ENCODE measurements at places on chromosomes 16 and 17.

DNA sequence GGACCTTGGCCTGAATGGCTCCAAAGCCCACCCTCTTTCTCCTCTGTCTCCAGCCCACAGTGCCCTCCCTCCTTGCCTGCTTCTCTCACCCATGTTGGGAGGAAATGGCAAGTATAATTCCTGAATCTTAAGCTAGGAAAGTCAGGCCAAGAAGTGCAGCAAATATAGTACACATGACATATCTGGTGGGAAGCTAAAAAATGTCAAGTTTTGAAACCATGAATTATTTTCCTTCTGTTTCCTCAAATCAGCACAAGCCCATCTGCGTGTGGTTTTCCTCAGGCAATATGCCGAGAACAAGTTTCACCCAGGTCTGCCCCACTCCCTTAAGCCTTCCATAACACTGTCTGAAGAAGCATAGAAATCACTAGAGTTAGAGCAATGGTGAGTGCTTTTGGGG lies 502.8 kb upstream of the CDH11 start:
- no peaks in the 10 kb centered on the region for H3K27me3 ChIP-seq
- H3K4me1 ChIP-seq, result no peaks in the 10 kb centered on the region
- DNase-seq, result no peak
- H3K4me3 ChIP-seq, result no peak overlapping the region
- H3K36me3 ChIP-seq, result no peaks in the 10 kb centered on the region
- H3K27ac ChIP-seq, result no peak overlapping the region

DNA sequence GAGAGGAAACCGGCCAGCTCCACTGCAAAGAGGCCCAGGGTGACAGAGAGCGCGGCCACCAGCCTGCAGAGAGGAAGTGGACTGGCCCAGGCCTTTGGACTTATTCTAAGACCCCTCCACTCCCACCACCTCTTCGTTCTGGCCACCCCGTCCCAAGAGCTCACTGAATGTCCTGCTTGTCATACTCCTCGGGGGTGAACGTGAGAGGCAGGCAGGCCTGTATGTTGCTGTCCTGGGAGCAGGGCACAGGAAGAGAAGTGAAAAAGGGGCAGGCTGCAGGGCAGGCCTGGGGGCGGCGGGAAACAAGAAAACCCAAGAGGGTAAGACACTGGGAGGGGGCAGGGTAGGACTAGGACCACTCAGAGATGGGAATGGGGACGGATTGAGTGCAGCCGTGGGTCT lies 384 bp downstream of the TMEM107 start:
- H3K36me3 ChIP-seq, result no peaks in the 10 kb centered on the region
- H3K27ac ChIP-seq, result peak overlapping the region; percentile 69
- no peaks in the 10 kb centered on the region for H3K27me3 ChIP-seq
- peak overlapping the region; percentile 64 for H3K4me3 ChIP-seq

GRCh38 chr16:53090591-53091411 lies 36.0 kb downstream of the CHD9 start:
- H3K27ac ChIP-seq, result peak overlapping the region; percentile 20
- DNase-seq, result no peak
- H3K36me3 ChIP-seq, result no peaks in the 10 kb centered on the region
- no peak overlapping the region for H3K4me3 ChIP-seq
- peaks cover 30% of the 10 kb centered on the region for H3K4me1 ChIP-seq

GRCh38 chr17:40352779-40353394 lies 11.7 kb downstream of the GJD3 start:
- no peak overlapping the region for H3K27ac ChIP-seq
- no peak overlapping the region for H3K4me3 ChIP-seq
- no peaks in the 10 kb centered on the region for H3K27me3 ChIP-seq
- DNase-seq, result no peak

GRCh38 chr17:7846765-7847661 lies 7.9 kb upstream of the TMEM88 start:
- H3K36me3 ChIP-seq, result peaks cover 5% of the 10 kb centered on the region
- H3K4me3 ChIP-seq, result no peak overlapping the region
- peak; percentile 24 for DNase-seq

- DNase-seq, result no peak
- H3K4me1 ChIP-seq, result no peaks in the 10 kb centered on the region
- no peak overlapping the region for H3K27ac ChIP-seq
- no peaks in the 10 kb centered on the region for H3K27me3 ChIP-seq
- H3K36me3 ChIP-seq, result no peaks in the 10 kb centered on the region
- no peak overlapping the region for H3K4me3 ChIP-seq
These were observed 410.8 kb downstream of the CDH11 start for GRCh38 chr16:64711026-64711425.

DNA sequence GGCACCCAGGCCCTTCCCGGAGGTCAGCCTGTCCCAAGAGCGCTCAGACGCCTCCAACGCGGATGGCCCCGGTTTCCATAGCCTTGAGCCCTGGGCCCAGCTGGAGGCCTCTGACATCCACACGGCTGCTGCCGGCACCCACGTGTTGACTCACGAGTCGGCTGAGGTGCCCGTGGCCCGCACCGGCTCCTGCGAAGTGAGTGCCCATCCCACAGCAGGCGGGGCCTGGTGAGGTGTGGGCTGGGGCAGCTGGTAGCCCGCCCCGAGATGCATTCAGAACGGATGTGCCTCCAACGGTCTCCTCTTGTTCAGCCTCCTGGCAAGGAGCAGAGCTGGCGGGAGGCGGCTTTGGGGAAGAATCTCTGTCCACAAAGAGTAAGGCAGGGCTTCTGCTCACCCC lies 2.7 kb downstream of the WDR90 start:
- H3K36me3 ChIP-seq, result peaks cover 7% of the 10 kb centered on the region
- H3K4me1 ChIP-seq, result peaks cover 5% of the 10 kb centered on the region

- no peaks in the 10 kb centered on the region for H3K27me3 ChIP-seq
- no peak for DNase-seq
- H3K4me3 ChIP-seq, result no peak overlapping the region
- H3K27ac ChIP-seq, result no peak overlapping the region
- peaks cover 52% of the 10 kb centered on the region for H3K4me1 ChIP-seq
These were observed 6.0 kb downstream of the VASN start for GRCh38 chr16:4377573-4378154.

Measured in T-cell (primary cell).